ENCODE measurements at places on chromosomes 11 and 22.

GRCh38 chr11:86459002-86459385 lies 84.3 kb downstream of the CCDC81 start:
- no peak for DNase-seq

GRCh38 chr22:18056161-18056666 lies 21.6 kb upstream of the PEX26 start:
- DNase-seq: no peak

DNA sequence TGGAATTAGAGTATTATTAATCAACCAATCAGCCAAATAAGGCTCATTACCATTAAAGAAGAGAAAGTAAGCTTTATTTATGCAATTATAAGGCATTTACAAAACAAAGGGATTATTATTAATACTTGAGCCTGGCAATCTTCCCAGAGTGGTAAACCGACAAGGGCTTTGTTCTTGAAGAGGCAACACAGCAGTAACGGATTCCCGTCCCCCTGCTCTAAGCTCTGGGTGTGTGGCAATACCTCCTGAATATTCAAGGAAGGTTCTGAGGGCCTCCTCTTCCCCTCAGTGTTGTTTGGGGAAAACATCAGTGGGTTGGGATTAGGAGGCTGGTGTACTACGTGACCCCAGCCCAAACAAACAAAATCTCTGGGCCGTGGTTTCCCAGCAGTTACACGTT lies 176.5 kb downstream of the TENM4 start:
- no peak for DNase-seq

DNA sequence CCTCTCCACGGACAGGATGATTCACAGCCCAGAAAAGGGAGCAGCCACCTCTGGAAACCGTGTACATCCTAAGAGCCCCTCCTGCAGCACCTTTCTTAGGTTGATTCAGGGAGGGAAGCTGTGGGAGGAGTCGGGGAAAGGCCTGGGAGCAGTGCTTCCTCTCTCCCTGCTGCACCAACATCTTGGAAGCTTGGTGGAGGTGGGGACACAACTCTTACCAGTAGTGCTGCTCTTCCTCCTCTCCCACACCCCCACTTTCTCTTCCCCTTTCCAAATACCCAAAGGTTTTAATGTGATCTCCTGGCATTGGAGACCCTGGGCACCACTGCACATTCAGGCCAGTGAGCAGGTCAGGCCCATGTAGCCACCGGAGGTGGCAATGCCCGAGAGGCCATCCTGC lies 46.4 kb upstream of the HORMAD2 start:
- no peak for DNase-seq

DNA sequence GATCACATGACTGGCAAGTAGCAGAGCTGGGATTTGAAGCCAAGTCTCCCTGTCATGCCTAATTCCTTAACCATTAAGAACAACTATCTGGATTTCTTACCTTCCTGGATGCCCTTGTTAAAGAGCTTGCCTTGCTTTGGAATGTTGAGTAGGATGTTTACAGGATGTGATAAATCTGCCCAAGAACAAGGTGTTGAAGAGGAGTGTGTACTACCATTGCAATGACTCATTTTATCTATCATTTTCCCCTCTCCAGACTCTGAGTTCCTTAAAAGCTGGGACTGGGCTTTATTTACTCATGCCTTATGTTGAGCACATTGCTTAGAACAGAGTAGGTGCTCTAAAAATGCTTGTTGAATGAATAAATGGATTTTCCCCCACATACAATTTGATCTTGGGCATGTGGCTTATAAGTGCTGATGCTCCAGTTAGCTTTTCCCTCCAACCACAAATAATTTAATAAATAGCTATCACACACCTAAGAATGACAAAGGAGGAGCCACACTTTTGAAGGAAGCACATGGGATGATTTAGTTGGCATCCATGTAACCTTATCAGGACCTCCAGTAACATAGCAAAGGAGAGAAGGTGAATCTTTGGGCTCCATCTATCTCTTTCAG lies 268.6 kb upstream of the SESN3 start:
- DNase-seq: no peak

GRCh38 chr11:34562976-34563375 lies 49.4 kb upstream of the ELF5 start:
- DNase-seq: no peak

GRCh38 chr22:41052661-41053490 lies 39.5 kb upstream of the EP300 start:
- DNase-seq: no peak

- no peak for DNase-seq
Measured at GRCh38 chr11:19200410-19201201, 1.2 kb downstream of the CSRP3 start.

DNA sequence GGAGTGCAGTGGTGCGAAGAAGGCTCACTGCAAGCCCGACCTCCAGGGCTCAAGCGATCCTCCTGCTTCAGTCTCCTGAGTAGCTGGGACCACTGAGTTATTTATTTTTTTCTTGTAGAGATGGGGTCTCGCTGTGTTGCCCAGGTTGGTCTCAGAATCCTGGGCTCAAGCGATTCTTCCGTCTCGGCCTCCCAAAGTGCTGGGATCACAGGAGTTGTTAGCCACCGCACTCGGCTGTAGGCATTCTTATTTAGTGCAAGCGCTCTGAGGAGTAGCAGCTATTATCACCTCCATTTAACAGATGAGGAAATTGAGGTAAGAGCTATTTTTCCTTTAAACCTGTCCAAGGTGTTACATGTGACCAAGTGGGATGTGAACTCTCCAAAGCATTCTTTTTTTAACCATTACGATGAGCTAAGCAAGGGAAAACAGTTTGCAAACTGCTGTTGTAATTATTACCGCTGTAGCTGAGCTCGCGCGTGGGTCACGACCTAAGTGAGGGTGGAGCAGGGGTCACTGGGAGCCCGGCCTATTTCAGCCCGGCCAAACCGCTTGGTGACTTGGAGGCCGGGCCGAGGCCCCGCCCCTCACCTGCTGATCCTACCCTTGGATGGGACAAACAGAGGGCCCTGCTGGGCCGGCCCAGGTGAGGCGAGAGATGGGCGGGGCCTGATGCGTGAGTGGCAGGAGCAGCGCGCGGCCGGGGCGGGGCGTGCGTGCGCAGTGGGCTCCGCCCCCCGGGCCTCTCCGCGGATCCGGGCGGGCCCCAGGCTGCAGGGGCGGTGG lies 449 bp upstream of the KREMEN1 start:
- peak; percentile 89 for DNase-seq

DNA sequence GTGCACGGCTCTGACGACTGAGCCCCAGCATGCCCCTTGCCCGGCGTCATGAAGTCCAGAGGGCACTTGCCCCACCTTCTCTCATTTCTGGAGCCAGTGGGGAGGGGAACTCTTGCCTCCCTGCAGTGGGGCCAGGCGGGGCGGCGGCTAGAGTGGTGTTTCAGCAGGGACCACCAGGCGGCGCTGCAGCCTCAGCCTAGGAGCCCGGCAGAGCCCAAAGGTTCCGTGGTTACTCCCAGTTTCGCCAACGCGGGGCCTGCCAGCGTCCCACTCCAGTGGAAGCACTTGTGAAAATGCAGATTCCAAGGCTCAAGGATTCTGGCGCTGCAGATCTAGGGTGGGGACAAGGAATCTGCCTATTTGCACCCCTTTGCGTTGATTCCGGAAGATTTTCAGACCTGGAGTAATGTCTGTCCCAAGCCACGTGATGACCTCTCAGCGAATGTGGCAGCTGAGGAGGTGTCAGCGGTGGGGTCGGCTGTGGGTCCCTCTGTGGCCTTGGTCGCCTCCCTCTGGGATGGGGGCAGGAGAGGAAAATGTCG lies 55.7 kb downstream of the CD82 start:
- peak; percentile 68 for DNase-seq

DNA sequence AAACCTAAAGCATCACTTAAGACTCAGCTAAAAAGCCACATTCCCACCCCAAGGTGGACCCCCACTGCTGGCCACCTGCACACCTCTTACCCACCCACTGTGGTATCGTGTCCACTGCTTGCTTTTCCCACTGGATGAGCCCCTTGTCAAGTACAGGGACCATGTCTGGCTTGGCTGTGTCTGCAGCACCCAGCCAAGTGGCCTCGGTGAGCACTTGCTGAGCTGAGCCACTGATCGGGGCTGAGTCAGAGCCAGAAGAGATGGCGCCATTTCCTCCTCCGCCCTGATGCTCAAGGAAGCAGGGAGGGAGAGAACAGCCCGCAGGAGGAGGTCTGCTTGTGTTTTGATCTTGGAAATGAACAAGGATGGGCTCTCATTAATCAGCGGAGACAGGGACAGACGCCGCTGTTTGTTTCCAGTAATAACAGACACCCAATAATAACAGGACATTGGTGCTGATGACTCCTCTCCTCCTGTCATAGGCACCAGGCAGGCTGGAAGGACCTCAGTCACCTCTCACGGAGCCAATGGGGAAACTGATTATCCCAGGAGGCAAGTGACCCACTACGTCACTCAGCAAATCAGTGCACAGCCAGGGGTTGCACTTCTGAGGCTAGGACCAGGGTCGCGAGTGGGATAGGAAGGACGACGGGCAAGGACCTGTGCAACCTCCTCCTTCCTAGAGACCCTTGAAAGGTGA lies 85.2 kb upstream of the RTL6 start:
- DNase-seq: no peak

GRCh38 chr11:55793321-55793720 lies 2.0 kb upstream of the OR5D14 start:
- DNase-seq: no peak

GRCh38 chr22:47627556-47628253 lies 865.3 kb downstream of the TBC1D22A start:
- DNase-seq: no peak

GRCh38 chr11:34977089-34977912 lies 60.9 kb downstream of the PDHX start:
- no peak for DNase-seq

DNA sequence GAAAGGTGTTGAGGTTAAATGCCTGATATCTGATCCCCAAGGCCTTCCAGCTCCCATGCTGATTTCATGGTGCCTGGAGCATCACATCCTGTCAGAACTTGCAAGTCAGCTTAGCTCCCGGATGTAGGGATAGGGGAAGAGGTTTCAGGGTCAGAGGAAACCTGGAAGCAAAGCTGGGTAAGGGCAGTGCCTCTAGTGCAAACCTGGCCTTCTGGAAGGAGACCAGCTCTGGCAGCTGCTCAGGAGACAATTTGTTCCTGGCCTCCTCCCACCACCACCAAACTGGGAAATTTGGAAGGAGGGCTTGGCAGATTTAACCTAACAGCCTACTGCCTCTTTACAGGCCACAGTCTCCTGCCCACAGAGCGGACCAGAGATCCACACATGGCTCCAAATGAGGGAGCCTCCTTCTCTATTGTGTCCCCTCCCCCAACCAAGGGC lies 9.2 kb upstream of the TSKU start:
- no peak for DNase-seq

- no peak for DNase-seq
Measured at GRCh38 chr11:87518266-87518665, 480.5 kb downstream of the TMEM135 start.

GRCh38 chr11:112539741-112540140 lies 279.1 kb upstream of the PLET1 start:
- DNase-seq: peak; percentile 5

GRCh38 chr11:15858881-15859280 lies 497.5 kb downstream of the SOX6 start:
- no peak for DNase-seq

DNA sequence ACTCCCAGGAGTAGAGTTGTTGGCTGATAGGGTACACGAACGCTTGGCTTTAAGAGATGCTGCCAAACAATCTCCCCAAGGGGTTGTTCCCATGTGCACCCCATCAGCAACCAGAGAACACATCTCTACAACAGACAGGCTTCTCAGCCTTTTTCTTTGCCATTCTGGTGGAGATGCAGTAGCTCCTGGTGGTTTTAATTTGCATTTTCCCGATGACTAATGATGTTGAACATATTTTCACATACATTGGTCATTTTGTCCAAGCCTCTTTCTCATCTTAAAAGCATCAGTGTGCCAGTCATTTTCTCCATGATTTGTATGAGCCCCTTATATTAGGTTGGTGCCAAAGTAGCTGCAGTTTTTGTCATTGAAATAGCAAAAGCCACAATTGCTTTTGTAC lies 21.8 kb downstream of the DHCR7 start:
- no peak for DNase-seq

DNA sequence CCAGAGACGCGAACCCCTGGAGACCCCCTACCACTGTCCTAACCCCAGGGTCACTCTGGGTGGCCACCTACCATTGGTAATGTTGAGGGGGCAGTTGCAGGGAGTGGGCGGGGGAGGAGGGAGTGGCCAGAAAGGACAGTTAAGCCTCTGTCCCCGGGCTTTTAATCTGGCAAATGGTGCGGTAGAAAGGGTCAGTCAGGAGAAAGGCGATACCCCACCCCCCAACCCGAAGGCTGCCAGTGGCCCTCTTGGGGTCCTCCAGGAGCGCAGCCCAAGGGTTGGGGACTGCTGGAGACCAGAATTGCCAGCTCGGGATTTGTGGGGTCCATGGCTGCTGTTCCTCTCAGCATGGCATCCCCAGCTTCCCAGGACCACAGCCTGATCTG lies 742 bp downstream of the P2RY2 start:
- no peak for DNase-seq

DNA sequence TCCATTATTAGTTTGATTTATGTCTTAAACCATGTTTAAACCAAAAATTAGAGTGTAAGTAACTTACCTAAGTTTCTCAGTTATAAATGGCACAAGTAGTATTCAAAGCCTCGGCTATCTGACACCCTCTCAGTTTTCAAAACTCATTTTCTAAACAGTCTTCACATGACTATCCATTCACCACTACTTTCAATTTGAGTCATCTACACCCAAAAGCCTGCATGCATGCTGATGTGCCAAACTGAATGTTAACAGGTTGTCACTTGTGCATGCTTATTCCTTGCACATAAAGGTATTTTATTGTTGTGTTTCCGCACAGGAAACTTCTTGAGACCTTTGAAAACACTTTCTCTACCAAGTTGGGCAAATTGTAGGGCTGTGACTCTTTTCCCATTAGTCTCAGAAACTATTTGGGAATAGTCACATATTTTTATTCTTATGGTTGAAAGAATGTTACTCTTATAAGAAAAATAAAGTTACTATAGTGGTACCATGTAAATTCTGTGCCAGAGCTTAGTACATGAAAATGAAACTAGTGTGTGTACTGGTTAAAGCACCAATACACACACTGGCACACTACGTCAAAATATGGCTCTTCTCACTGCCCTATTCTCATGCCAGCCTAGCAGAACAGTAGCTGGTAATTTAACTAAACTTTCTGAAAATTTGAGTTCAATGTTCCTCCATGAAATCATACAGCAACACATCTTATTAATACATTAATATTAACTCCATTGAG lies 2.2 kb upstream of the OR51E2 start:
- DNase-seq: peak; percentile 70

Data from activated CD4-positive, alpha-beta T cell treated with anti-CD3 and anti-CD28 coated beads, Interleukin-2, Interleukin-6, amounts not matched to agents 100 ng/mL and 50 ng/mL, durations not matched to agents 16 hours and 8 hours (primary cell).